NCI-H2029 (cell line): ENCODE measurements at places on chromosomes 13 and 19.

GRCh38 chr13:89011615-89012014, 1340.4 kb downstream of the SLITRK5 start:
- no peak for DNase-seq

- DNase-seq: no peak
Measured at GRCh38 chr19:51251468-51251820, 564 bp downstream of the SIGLECL1 start.

GRCh38 chr19:44539236-44539826, 9.9 kb upstream of the CEACAM20 start:
- DNase-seq: no peak

DNA sequence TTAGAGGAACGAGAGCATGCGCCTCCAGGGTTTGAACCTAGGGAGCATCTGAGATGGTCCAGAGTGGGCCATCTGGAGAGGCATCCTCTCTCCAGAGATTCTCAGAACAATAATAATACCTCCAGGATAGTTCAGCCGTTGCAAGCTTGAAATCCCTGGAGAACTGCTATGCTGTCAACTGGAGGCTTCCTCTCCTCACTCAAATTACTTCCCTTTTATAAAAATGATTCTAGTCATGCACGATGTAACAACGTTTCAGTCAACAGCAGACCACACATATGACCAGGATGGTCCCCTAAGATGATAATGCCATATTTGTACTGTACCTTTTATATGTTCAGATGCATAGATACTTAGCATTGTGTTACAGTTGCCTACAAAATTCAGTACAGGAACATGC, 108.7 kb downstream of the SHISA2 start:
- no peak for DNase-seq

DNA sequence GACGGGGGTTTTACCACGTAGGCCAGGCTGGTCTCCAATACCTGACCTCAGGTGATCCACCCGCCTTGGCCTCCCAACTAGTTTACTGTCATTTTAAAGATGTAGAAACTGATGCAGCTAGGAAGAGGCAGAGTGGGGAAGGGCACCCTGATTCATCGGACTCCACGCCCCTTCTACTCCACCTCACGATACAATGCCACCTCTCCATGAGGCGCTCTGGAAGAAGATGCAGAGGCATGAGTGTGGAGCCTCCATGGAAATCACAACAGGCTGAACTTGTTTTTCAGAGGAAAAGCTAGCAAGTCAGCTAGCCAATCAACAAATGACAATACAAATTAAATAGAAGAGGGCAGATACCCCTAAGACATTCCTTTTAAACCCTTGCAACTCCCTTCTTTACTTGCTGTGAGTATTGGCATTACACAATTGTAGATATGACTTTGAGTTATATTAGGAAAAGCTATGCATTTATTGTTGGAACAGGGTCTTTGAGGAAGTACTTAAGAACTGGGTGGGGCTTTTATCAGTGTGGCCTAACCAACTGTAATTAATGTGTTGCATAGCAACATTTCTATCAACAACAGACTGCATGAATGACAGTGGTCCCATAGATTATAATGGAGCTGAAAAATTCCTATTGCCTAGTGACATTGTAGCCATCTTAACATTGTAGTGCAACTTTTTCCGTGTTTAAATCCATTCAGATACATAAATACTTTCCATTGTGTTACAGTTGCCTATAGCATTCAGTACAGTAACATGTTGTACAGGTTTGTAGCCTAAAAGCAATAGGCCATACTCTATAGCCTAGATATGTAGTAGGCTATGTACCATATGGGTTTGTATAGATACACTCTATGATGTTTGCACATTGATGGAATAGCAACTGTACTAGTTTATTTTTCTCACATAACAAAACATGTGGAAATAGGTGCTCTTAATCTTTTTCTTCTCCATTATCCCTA, 17.6 kb downstream of the WDFY2 start:
- no peak for DNase-seq

DNA sequence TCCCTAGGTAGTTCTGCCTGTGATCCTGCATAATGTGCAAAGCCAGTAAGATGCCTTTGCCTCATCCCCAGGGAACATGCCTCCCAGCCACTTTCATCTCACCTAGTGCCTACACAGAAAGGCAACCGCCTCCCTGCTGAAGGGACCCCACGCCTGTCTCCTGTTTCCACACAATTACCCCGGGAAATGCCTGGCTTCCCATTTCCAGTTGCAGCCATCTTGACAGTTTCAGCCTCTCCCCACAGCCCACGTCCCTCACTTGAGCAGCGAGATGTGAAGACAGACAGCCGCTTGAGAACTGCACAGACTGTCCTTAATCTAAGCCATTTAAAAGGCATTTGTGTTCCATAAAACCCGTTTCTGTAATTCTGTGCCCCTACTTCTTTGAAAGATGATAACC, 4.7 kb upstream of the UQCRFS1 start:
- DNase-seq: no peak

- DNase-seq: no peak
Measured at GRCh38 chr19:16338470-16339360, 14.1 kb downstream of the KLF2 start.

- DNase-seq: no peak
Measured at GRCh38 chr13:59504407-59504806, 659.3 kb downstream of the DIAPH3 start.

DNA sequence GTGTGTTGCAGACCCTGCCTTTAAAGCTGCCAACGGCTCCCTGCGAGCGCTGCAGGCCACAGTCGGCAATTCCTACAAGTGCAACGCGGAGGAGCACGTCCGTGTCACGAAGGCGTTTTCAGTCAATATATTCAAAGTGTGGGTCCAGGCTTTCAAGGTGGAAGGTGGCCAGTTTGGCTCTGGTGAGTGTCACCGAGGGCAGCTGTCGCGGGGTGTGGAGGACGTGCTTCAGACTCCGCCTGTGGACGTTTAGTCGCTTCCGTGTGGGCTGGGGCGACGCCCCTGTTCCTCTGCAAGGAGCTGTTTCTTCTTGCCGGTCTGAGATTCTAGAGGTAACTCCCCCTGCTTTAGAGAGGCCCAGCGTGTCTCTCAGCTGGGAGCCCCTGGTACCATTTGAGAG, 24.5 kb downstream of the LAMP1 start:
- no peak for DNase-seq

DNA sequence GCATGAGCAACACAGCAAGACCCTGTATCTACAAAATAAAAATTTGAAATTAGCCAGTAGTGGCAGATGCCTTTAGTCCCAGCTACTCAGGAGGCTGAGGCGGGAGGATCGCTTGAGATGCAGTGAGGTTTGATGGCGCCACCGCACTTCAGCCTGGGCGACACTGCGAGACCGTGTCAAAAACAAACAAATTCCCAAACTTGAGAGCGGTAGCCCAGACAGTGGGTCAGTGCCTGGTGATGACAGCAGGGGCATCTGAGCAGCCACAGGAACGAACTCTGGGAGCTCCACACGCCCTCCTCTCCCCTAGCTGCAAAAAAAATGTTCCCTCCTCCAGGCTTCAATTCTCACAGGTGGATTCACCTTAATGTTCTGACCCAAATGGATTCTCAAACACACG, 14.1 kb downstream of the ZNF490 start:
- DNase-seq: no peak

GRCh38 chr13:114112826-114113322, 19.5 kb downstream of the RASA3 start:
- DNase-seq: no peak

- DNase-seq: no peak
Measured at GRCh38 chr19:35357867-35358573, at the start of gene FFAR3. Gene FFAR3 (plus strand): TSS chr19:35358460. CDS start chr19:35358891, 431 bp downstream.

- DNase-seq: no peak
Measured at GRCh38 chr13:93875547-93875946, 603.9 kb downstream of the DCT start.
